ENCODE measurements at places on chromosomes 13 and 19. TPM values are rescaled to one million over a fixed set of nuclear protein-coding genes. Genes with fewer than 3 reads are reported as not detected.

ZSCAN4 gene
- not detected for total RNA-seq

MAB21L1 gene
- 2.6 TPM for total RNA-seq

PEG3 gene
- total RNA-seq: 0.29 TPM

RPS28 gene
- 242 TPM for total RNA-seq

CCDC194 gene
- total RNA-seq: 0.15 TPM

KASH5 gene
- not detected for total RNA-seq

RASIP1 gene
- 1.0 TPM for total RNA-seq

MEDAG gene
- 101 TPM for total RNA-seq

ZNF625 gene
- 14.5 TPM for total RNA-seq

RNF6 gene
- total RNA-seq: 40.7 TPM

ZNF600 gene
- total RNA-seq: 4.7 TPM

KLK14 gene
- 0.17 TPM for total RNA-seq

NLRP9 gene
- total RNA-seq: not detected

KLF2 gene
- total RNA-seq: 2.8 TPM

SGTA gene
- total RNA-seq: 37.7 TPM

SCN1B gene
- 7.4 TPM for total RNA-seq

RASA3 gene
- 33.2 TPM for total RNA-seq

FXYD3 gene
- not detected for total RNA-seq

ZNF665 gene
- total RNA-seq: 4.8 TPM

NLRP13 gene
- total RNA-seq: not detected

EPS8L1 gene
- total RNA-seq: 0.99 TPM

CYP2A7 gene
- total RNA-seq: not detected

GNG7 gene
- 0.15 TPM for total RNA-seq

ZNF709 gene
- 4.1 TPM for total RNA-seq

ELSPBP1 gene
- not detected for total RNA-seq

ZNF208 gene
- total RNA-seq: 0.33 TPM
